NCI-H510A treated with DMSO at 0.1 percent for 48 hours (cell line): ENCODE measurements at places on chromosomes 6 and 20.

DNA sequence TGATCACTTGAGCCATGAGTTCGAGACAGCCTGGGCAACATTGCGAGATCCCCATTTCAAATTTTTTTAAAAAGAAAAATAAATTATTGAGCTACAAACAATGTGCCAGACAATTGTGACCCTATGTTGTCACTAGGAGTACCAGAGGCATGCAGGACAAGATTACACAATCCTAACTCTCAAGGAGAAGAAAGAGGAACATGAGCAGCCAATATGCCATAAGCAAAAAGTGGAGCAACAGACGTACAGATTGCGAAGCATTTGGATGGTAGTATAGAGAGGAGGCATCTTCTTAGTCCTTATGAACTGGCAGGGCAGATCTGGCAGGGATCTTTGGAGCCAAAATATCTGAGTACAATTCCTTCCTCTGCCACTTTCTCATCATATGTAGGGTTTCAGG, 156.4 kb downstream of the OR2B2 start:
- no peak for DNase-seq

- DNase-seq: no peak
Observed at GRCh38 chr20:59729506-59729905, 125.2 kb downstream of the PHACTR3 start.

DNA sequence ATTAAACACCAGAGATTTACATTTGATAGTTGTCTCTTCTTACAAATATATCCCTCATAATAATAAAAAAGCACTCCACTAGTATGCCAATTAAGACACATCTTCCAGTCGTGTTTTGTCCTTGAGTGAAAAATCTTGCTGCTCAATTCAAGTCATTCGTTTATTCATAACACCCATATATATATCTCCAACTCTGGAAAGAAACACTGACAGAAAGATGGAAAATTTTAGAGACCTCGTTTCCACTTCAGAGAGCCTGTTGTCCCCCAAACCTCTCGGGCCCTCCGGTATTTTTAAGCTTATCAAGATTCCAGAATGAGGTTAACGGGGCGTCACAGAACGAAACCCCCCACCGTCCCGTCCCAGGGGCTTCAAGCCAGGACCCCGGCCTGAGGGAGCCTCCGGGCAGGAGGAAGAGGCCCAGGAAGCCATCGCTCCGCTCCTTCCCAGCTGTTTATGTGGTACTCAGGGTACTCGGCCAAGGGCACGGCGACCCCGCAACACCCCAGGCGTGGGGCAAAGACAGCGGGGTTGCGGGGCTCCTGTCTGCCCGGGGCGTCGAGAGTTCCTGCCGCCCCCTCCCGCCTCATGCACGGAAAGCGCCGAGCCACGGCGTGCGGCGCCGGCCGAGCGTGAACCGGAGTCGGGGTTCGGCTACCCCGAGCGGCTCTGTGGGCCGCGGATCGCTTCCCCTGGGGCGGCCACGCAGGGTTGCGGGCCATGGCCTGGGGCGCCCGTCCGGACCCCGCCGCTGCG, 623 bp upstream of the SNX9 start:
- no peak for DNase-seq

DNA sequence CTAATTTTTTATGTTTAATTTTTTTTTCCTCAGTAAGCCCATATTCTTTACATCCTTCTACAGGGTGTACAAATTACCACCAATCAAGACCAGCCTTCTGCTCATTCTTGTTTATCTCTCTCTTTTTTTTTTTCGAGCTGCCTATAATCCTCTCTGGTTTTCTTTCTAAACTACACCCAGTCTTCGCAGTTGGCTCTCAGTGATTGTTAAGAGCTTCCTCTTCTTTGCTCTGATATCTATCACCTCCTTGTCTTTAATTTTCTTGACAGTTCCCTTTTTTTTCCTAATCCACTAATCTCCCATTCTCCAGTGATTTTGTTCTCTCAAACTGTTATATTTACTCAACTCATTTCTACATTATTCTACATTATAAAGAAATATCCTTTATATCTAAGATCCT, 38.5 kb upstream of the PTPRK start:
- DNase-seq: no peak

DNA sequence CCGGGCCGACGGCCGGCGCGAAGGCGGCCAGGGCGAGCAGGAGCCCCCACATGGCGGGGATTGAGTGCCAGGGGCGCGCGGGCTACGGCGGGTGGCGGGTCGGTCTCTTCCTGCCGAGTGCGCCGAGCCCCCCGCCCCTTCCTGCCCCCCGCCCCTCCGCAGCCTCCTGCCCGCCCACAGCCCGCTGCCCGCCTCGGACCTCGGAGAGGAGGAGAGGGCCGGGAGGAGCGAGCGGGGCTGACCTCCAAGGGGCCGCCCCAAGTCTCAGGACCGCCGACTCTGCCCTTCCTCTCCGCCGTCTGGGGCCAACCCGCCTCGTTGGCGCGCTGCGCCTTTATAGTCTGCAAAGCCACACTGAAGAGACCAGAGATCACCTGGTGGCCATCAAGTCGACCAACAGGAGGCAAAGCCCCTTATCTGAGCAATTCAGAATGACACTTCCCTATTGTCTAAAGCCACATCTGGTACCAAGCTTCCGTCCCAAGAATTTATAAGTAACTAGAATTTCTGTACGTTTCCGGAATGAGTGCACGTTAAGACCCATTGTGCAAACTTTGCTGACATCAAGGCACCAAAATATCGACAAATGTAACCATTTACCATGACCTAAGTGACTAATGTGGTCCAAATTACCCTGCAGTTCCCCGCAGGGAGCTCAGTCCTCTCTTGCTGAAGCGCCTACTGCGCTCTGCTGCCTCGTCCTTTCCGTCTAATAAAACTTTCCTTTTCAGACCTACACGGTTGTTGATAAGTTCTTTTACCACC, at the start of gene CPXM1:
TSS of gene CPXM1 (minus strand) at position 107 of the 765 bp plus-strand sequence. CDS start at position 52, 55 bp downstream.
- peak; percentile 58 for DNase-seq

- no peak for DNase-seq
Observed at GRCh38 chr20:10686356-10687133, 12.7 kb upstream of the JAG1 start.

GRCh38 chr6:113820761-113821160, 36.4 kb upstream of the MARCKS start:
- no peak for DNase-seq

- DNase-seq: no peak
Observed at GRCh38 chr6:30151580-30151979, 9.4 kb downstream of the TRIM10 start.

- DNase-seq: no peak
Observed at GRCh38 chr20:31740208-31740607, 1.1 kb downstream of the TPX2 start.

GRCh38 chr20:11155156-11155756, 481.5 kb upstream of the JAG1 start:
- DNase-seq: peak; percentile 5

- DNase-seq: no peak
Observed at GRCh38 chr20:41664584-41664983, 46.4 kb upstream of the CHD6 start.

DNA sequence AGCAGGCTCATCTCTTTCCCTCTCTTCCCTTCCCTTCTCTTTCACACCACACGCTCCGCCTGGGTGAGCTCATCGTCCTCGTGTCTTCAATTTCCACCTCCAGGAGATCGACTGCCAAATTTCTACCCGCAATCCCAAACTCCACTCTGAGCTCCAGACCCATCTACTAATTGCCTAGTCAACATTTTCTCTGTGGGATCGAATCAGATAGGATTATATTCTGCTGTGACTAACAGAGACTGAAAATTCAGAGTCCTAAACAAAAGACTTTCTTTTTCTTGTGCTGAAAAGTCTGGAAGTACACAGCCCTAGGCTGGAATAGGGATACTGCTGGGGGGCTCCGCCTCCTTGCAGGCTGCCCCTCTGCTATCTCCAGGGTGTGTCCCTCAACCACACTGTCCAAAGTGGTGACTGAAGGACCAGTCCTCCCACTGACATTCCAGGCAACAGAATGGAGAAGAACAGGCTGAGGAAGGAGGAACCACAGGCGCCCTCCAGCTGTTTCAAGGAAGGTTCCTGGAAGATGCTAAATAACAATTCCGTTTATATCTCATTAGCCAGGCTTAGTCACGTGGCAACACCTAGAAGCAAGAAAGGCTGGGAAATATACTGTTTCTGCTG, 5.0 kb upstream of the HSPA12B start:
- no peak for DNase-seq

- DNase-seq: no peak
Observed at GRCh38 chr6:135231469-135231844, 50.3 kb downstream of the MYB start.

DNA sequence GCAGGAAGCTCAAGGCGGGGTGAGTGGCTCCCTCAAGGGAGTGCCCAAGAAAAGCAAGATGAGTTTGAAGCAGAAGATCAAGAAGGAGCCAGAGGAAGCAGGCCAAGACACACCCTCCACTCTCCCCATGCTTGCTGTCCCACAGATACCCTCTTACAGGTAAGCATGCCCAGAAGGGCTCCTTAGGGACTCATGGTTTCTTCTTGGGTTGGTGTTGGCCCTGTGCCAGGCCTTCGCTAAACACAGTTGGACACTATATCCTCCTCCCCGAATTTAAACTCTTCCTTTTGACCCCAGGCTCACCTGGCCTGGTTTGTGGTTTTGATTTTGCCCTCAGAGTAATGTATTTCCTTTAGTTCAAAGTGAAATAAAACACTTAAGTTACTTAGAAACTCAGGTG, 5.1 kb downstream of the BRPF3 start:
- no peak for DNase-seq

DNA sequence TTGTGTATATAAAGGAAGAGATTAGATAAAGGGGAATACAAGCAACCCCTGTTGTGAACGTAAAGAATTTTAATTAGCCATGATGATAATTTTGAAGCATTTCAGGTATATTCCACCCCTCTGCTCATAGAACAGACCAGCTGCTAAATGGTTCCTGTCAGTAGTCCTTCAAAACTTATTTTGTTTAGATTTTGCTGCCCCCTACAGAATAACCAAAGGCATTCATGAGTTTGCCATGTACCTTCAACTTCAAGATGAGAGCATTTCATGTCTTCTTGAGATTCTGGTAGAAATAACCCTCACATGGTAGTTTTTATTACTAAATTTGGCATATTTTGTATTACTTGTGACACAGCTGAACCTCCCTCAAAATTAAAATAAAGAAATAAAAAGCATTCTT, 1586.7 kb downstream of the HACE1 start:
- no peak for DNase-seq

DNA sequence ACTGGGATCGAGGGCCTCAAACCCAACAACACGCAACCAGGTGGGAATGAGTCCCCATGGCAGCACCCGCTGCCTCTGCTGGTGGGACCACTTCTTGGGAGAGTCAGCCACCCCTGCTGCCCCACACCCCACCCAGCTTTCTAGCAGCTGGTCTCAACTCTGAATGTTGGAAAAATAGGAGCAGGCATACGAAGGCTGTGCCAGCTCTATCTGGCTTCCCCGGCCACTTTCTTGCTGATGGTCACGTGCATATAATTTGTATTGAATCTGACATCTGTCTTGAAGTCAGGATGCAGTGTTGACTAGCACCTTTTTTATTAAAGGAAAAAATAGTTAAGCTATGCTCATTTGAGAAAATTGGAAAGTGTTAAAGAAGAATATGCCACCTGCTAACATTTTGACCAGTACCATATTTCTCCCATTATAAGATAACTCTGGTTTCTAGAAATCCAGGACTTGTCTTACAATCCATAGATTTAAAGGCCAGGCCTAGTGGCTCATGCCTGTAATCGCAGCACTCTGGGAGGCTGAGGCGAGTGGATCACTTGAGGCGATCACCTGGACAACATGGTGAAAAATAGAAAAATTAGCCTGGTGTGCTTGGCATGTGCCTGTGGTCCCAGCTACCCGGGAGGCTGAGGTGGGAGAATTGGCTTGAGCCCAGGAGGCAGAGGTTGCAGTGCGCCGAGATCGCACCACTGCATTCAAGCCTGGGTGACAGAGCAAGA, 26.9 kb upstream of the MAPRE1 start:
- no peak for DNase-seq

GRCh38 chr6:33992191-33992590, 153.7 kb downstream of the GRM4 start:
- no peak for DNase-seq

DNA sequence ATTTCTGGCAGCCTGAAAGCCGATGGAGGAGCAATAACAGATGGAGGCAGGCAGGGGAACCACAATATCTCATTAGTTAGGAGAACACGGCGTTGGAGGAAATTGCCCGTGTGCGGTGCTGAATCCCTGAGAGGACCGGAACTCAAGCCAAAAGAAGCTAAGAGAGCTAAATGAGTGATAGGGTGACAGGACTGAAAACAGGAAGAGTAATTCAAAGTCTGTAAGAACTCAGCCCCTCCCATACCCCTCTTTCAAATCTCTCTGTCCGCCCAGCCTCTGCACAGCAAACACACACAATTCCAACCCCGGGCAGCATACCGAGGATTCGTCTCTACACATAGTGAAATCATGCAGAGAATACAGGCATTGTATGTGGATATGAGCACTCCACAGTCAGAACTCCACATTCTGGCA, 2.6 kb upstream of the IPCEF1 start:
- DNase-seq: no peak
